ENCODE measurements at places on chromosomes 3 and 15.

DNA sequence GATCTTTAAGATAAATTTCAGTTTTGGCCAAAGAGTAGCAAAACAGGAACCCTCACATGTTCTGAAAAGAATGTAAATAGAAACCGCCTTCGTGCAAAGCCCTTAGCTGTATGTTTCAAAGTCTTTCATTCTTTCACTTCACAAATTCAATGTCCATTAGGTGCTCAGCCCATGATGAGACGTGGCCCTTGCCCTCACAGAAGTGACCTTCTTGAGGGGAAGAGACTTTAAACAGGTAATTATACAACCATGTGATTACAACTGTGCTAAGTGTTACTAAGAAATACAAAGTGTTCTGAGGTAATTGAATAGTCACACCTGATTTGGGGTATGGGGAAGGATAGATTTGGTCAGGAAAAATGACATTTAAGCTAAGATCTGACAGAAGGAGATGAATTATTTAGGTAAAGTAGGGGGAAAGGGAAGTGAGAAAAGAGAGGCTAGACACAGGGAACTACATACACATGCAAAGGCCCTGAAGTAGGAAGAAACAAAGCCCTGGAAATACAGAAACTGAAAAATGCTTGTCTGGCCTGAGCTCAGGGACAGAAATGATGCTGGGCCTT lies 19.6 kb downstream of the HSPBAP1 start:
- no peak for DNase-seq

DNA sequence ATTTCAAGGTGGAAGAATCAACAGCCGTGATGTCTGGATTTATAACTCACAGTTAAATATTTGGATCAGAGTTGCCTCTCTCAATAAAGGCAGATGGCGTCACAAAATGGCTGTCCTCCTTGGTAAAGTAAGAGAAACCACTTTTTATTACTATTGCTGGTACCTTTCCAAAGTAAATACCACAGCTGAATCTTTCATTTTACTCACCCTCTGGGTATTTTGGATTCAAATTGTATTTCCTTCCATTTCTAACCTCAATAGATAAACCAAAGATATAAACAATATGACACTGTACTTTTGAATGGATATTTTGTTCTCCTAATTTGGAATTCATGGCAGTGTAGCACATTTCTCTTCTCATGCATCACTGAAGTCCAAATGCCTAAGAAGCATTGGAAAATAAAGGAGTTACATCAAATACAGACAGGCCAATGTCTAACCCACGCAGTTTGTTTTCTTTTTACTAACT lies 29.5 kb downstream of the KLHL24 start:
- DNase-seq = no peak

- DNase-seq = no peak
These were observed 62.5 kb downstream of the TLE3 start for GRCh38 chr15:70035051-70035718.

- no peak for DNase-seq
These were observed 59.0 kb downstream of the ETFA start for GRCh38 chr15:76252249-76252648.

GRCh38 chr15:65343374-65343981 lies 34.3 kb downstream of the IGDCC3 start:
- DNase-seq = no peak

DNA sequence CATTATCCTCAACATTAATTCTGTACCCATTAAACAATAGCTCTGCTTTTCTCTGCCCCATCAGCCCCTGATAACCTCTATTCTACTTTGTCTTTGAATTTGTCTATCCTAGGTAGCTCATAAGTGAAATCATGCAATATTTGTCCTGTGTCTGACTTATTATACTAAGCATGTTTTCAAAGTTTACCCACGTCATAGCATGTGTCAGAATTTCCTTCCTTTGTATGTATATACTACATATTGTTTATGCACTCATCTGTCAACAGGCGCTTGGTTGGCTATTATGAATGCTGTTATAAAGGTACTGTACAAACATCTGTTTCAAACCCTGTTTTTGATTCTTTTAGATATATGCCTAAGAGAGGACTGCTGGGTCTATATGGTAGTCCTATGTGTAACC lies 18.2 kb downstream of the CSNK1G1 start:
- DNase-seq = no peak

GRCh38 chr3:155323063-155323666 lies 29.7 kb upstream of the STRIT1 start:
- DNase-seq = no peak

DNA sequence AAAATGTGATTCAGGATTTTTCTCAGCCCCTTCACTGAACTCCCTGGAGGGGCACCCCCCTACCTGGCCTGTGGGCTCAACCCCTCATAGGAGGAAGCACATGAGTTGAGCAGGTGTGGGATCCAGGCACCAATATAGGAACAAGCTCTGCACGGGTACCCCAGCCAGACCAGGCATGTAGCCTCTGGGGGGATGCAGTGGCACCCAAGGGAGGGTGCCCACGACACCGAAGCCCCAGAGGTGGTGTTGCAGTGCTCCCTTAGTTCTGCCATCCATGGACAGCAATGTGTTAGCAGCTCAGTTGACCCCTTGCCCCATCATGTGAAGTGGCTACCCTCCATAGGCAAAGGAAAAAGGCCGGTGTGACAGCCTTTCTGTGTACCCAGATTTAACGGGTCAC lies 30.9 kb upstream of the BCHE start:
- DNase-seq = no peak

DNA sequence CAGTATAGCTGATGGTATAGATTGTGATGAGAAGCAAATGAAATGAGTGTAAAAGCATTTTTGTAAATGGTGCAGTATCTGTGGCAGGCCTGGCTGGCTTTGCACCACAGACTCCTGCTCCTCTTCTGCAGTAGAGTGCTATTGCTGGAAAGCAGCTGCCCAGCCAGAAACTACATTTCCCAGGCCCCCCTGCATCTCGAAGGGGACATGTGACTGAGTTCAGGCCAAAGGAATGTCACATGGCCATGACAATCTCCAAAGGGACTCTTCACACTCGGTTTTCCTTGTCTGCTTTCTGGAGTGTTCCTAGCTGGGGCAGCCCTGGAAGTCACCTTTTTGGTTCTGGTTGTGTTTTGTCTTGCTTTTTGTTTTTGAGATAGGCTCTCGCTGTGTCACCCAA lies 277.1 kb downstream of the SUCLG2 start:
- no peak for DNase-seq

- DNase-seq = no peak
These were observed 298.9 kb downstream of the LRTM1 start for GRCh38 chr3:54628888-54629441.

DNA sequence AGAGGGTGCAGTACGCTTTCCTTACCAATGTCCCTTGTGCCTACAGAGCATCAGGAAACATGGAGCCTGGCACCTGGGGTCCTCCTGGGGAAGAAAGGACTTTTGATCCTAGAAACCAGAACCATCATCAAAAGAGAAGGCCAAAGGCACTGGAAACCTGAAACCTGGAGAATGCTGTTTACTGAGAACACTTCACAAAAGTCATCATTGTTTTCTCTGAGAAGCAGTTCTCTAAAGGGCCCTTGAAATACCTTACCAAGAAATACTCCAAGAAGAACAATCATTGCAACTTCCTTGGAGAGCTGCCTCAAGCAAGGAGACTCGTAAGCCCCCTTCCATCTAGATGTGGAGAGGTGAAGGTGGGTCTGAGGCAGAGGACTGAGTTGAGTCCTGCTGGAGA lies 66.0 kb downstream of the TLE3 start:
- DNase-seq = no peak

GRCh38 chr3:134326760-134327593 lies 47.3 kb downstream of the AMOTL2 start:
- DNase-seq = no peak

DNA sequence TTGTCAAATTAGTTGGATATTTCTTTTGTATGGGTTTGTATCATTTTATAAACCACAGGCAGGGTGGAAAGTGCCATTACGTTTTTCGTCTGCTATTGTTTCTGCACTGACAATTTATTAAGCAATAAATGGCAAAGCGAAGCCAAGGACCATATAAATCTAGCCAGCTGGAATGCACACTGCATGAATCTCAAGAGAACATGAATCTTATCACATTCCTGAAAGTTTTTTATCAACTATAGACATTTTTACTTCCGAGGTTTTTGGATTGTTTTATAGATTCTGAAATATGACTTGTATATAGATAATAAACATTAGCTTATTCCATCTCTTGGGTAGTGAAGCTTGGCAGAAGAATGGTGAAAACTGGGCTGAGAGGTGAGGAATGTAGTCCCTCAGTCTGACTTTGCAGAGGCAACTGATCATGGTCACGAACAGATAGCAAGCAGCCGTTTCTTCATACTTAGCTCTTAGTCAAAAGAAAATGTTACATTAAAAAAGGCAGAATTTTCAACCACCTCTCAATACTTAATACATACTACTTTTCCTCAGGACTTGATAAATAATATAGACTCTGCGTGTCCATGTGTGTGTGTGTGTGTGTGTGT lies 102.7 kb downstream of the OSBPL10 start:
- no peak for DNase-seq

DNA sequence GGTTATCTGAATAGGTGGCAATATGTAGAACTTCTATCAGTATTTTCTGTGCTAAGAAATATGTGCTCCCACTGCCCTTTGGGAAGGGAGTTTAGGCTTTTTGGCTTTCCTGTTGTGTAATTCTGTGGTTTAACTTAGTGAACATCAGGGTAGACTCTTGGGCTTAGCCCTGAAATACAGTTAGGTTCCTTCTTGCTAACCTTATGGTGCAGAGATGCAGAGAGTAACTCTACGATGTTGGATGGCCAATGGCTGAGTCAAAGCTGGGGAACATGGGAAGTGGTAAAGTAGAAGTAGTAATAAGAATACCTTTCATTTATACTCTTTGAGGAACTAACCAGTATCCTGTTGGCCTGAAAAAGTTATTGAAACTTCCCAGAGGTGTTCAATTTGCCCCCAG lies 80.8 kb upstream of the IL12A start:
- DNase-seq = no peak

- DNase-seq = peak; percentile 41
These were observed 30.0 kb downstream of the STARD5 start for GRCh38 chr15:81293728-81294515.

GRCh38 chr3:40452562-40452875 lies 4.6 kb upstream of the RPL14 start:
- DNase-seq = no peak

DNA sequence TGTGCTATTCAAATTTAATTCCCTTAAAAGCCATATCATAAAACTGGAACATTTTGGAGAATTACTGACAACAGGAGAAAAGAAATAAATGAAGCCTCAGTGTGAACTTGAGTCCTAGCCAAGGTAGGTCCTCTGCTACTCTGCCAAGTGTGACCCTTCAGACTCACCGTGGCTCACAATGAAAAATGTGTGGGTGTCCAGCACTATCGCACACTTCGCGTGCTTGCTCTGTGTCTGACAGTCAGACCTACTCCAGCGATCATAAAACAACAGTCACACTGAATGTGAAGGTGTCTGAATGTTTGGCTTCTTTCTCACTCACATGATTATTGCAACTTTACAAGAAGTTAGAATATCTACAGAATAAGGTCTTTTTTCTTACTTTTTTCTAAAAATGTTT lies 65.8 kb upstream of the TRA2B start:
- DNase-seq = no peak

DNA sequence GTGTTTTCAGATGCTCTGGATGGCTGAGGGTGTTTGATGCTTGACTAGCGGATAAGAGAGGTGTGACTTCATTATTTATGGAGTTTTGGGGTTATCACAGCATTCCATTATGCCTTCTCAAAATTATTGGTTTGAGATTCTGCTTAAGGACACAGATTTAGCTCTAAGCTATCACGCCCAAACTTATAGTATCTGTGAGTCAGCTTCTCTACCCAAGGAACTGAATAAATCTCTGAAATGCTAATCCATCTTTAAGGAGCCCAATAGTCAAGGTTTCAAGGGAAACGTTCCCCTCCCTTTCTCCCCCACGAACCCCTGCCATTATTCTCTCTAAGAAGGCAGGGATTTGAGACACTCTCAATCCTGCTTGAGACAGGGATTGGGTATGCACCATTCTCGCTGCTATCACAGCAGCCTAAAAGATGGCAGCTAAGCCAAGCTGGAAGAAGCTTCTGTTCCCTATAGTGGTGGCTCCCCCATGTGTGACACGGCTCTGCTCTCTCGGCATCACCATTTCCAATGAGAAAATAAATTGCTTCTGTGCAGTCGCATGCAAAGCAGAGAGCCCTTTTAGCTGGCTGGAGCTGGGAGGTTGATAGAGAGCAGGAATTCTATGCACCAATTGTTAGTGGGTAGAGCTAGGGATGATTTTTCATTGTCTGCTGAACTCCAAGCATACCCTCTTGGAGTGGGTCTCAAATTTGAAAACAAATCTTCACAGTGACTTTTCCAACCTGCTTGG lies 151.1 kb downstream of the IL20RB start:
- no peak for DNase-seq

DNA sequence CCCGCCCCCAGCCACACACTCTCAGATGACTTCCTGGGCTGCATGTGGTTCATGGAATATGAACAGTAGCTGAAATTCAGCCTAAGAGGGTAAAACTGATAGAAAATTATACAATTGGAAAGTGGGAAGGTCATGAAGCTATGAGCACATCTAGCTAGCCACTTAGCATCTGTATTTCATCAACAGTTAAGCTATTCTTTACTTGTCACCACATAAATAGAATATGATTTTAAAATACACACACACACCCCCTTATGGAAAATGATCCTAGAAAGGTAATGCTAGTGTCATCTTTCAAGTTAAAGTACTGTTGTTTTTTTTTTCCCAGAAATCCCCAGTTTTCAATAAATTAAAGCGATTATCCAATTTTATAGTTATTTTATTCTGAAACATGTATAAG lies 3.6 kb downstream of the MAP4 start:
- no peak for DNase-seq

- DNase-seq = no peak
These were observed 32.7 kb downstream of the RTP1 start for GRCh38 chr3:187230011-187230410.

DNA sequence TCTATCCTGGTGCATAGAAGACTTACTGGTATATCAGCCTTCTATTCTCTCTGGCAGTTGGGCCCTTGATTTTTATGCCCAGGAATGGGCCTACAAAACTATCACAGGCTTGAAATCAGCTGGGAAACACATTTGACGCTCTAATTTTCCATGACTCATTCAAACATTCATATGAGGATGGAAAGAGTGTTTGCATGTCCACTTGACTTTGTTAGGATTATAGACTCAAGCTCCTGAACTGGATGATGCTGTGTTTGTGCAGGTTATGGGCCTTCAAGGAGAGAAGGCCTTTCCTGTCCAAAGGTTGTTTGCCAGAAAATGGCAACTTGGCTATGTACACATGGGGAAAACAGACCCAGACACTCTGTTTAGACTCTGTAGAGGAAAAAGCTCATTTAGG lies 219.9 kb downstream of the GAP43 start:
- DNase-seq = no peak

DNA sequence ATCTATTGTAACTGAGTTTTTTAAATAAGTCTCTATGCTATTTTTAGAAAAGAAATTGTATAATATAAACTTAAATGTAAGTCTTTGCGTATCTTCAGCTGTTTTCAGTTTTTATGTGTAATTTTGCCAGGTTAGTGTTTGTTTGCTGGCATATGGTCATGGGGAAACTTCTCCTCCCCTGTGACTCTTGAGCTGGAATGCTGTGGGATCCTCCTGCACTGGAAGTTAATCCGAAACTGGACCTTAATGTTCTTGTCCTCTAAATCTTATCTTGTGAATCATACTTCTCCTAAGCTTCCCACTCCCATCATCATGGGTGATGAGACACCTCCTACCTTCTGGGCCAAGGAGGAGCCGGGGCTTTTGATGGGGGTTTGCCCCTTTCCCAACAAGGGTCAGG lies 52.4 kb upstream of the CHST2 start:
- no peak for DNase-seq

GRCh38 chr15:70504299-70504951 lies 258.9 kb downstream of the UACA start:
- no peak for DNase-seq
